Right renal cortex interstitium (tissue), 3 donors: ENCODE measurements at places on chromosomes 1 and 21.

DNA sequence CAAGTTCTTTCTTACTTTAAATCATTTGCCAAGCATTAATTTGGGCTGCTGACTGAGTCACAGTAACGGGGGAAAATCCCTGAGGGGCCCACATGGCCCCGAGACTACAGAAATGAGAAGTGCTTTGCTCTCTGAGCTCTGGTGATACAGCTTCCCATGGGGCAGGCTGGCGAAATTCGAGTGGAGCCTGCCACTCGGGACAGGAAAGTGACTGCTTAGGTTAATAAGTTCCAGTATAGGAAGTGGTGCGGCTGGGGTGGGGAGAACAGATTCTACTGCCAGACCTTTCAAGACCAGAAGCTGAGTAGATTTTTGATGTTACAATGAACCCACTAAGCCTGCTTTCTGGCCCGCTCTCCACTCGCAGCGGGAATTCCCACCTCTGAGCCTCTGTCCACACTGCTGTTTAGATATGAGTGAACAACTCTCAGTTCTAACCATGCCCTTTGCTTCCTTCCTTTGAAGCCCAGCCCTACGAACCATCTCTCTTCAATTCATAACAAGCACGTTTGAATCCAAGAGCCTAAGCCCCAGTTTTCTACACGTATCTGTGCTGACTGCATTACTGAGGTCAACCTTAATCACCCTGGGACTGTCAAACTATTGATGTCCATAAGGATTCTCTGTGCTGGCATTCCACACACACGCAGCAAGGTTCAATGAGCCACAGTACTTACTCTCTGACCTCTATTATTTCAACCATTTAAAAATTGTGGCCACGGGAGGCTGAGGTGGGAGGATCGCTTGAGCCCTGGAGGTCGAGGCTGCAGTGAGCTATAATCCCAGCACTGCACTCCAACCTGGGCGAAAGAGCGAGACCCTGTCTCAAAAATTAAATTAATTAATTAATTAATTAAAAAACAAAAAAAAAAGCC, 9.6 kb downstream of the ZBTB17 start:
- DNase-seq, result no peak

GRCh38 chr1:40303051-40303771, 13.9 kb downstream of the COL9A2 start:
- DNase-seq, result no peak

DNA sequence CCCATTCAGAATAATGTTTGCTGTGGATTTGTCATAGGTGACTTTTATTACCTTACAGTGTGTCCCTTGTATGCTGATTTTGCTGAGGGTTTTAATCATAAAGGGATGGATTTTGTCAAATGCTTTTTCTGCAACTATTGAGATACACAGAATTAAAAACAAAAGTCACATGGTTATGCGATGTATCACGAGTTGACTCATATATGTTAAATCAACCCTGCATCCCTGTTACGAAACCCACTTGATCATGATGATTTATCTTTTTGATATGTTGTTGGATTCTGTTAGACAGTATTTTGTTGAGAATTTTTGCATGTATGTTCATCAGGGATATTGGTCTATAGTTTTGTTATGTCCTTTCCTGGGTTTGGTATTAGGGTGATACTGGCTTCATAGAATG, 10.7 kb upstream of the OR2T34 start:
- no peak for DNase-seq

GRCh38 chr1:111484391-111485026, 10.7 kb downstream of the C1orf162 start:
- DNase-seq, result no peak

- no peak for DNase-seq
Observed at GRCh38 chr1:232748910-232749368, 56.3 kb upstream of the MAP10 start.

DNA sequence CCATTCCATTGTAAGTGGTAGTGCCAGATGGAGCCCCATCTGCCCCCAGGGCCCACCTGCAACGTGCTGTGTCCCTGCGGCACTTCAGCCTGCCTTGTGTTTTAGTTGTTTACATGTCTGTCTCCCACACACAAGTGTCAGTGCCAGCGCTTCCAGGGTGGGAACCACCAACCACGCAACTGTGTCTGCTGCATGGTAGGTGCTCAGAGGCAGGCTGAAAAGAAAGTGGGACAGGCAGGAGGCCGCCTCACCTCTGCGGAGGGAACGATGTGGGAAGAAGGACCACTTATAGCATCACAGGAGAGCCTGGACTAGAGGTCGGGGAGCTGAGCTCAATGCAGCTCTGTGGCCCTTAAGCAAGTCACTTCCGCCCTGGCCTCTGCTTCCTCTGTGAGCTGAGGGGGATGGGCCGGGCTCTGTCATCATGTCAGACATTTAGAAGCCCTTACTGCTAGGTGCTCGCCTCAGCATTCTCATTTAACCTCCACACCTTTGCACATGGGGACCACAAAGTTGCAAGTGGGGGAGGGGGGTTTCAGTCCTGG, 17.9 kb downstream of the SLC9A1 start:
- no peak for DNase-seq

- DNase-seq, result no peak
Observed at GRCh38 chr21:42299324-42300044, 15.7 kb downstream of the TFF3 start.

GRCh38 chr1:24275510-24275909, 43.6 kb upstream of the GRHL3 start:
- no peak for DNase-seq

DNA sequence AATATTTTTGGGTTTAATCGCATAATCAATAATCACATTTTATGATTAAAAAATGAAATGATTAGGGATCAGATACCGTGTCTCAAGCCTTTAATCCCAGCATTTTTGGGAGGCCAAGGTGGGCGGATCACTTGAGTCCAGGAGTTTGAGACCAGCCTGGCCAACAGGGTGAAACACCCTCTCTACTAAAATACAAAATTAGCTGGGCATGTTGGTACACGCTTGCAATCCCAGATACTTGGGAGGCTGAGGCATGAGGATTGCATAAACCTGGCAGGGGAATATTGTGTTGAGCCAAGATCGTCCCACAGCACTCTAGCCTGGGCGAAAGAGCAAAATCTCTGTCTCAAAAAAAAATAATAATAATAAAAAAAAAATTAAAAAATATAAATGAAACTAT, 1581.4 kb downstream of the KCNT2 start:
- no peak for DNase-seq

- no peak for DNase-seq
Observed at GRCh38 chr1:214310010-214310409, 29.1 kb downstream of the SMYD2 start.

DNA sequence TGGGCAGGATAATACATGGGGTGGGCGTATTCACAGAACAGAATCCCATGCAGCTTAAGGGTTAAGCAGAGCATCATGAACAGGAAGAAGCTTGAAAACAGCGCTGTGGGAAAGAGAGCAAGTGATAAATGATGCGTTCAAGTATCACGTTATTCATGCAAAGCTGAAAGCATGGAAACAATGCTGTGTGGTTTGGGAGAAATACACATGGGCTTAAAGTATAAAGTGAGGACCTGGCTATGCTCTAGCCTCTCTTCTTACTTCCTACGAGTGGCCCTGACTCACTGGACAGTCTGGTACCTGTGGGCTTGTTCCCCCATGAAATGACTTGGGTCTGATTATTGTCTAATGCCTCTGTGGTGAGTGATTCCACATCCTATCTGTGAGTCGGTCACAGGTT, 25.7 kb downstream of the TMPRSS2 start:
- DNase-seq, result no peak

- no peak for DNase-seq
Observed at GRCh38 chr1:58726581-58726980, 26.7 kb upstream of the MYSM1 start.

GRCh38 chr1:226128487-226129075, 58.0 kb downstream of the ACBD3 start:
- DNase-seq, result no peak

- no peak for DNase-seq
Observed at GRCh38 chr1:194442901-194443575, 1256.6 kb upstream of the B3GALT2 start.

DNA sequence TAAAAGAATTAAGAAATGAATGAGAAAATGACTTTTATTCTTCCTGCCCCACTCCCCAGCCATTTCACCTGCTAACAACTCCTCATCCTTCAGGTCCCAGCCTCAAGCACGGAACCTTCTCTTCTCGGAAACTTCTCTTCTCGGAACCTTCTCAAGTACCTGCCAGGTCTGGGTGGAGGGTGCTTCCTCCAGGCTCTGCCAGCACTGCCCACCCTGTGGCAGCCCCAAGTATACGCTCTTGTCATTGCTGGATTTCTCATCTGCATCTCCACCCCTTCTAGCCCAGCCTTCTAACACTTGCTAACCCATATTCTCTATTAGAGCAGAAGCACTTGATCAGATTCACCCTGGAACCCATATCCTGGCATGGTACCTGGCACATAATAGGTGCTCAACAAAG, 3.9 kb upstream of the IFFO2 start:
- DNase-seq, result no peak

GRCh38 chr1:51421964-51422363, 91.6 kb upstream of the TTC39A start:
- peak; percentile 48 for DNase-seq
